ENCODE measurements at places on chromosomes 2 and 18.
A peak's percentile ranks its signal among the peaks of the same experiment; 100 is the strongest.

GRCh38 chr2:217387776-217388387 is 528.0 kb upstream of the TNP1 start:
- no peak for DNase-seq

DNA sequence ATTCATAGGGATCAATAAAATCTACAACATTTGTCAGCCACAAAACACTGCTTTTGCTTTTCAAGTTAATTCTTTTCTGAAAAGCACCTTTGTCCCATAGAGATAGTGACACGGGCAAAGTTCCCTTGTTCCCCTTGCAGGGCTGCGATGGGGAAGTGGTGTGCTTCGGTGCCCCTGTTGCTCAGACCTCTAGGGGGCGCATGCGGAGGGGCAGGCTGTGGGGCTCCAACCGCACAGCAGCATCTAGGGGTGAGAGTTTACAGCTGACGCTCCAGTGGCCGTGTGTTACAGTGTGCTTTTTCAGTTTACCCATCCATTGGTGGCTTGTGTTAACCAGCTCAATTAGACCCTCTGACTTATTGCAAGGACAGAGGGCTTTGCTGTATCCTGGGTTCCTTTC is 1432.2 kb upstream of the ACVR2A start:
- DNase-seq = peak; percentile 35

DNA sequence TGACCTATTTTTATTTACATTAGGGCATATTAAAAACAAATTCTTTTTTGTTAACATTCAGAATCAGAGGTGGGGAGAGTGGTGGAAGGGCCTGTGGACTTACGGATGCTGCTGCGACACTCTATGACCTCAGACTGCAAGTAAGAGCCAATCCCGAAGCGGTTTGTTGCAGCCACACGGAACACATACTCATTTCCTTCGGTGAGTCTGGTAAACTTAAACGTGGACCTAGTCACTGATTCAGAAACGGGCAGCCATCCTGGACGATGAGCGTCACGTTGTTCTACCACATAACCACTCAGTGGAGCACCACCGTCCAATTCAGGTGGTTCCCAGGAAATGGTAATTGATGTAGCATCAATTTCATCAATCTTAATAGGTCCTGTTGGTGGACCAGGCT is 61.9 kb downstream of the PLEKHA3 start:
- no peak for DNase-seq

DNA sequence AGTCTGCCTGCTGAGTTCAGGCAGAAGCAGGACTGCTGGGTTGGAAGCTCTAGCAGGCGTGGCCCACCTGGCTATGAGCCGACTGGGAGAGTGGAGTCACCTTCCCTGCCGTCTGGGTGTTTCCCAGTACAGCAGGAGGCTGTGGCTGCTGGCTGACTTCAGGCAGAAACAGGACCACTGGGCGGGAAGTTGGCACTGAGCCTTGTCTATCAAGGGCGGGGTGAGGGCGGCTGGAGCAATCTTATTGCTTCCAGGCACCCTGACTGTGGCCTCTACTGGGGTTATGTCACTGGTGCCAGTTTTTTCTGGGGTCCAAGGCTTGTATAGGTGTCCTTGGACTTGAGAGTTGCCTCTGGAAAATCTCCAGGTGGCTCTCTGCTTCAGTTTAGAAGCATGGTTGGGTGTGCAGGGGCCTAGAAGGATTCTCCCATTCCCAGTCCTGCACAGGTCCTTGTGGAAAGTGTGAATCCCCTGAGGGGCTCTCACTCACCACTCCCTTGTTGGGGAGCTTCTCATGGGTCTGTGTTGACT is 30.5 kb downstream of the LTBP1 start:
- DNase-seq = no peak

DNA sequence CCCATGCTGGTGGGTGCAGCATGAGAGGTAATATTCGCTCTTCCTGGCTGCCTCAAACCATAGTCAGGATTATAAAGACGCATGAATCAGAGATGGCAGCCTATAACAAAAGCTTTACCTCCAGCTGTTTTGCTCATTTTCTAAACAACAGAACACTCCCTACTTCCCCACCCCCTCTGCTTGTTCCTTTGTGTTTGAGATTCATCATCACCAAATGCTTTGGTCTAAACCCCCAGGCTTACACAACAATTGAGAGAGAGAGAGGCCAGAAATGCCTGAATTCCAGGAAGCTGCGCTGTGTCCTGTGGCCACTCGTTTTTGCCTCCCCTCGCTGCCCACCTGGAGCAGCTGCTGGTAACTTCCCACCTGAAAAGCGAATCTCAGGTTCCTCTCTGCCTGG is 78.8 kb upstream of the CAPN13 start:
- DNase-seq = no peak

DNA sequence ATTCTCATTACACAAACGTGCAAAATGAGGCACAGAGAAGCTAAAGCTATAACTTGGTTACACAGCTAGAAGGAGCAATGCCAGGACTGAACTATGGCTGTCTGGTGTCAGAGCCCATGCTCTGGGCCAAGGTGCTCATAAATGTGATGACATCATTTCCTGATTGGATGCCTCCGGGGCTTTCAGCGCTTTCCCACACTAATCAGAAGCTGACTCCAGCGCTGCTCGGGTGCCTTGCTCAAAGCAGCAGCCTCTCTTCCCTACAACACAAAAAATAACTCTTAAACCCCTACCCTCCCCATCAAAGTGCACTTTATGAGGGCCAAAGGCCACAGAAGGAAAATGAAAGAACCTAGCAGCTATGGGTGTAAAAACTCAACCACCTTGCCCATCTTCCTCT is 90.7 kb downstream of the STK39 start:
- DNase-seq = no peak

DNA sequence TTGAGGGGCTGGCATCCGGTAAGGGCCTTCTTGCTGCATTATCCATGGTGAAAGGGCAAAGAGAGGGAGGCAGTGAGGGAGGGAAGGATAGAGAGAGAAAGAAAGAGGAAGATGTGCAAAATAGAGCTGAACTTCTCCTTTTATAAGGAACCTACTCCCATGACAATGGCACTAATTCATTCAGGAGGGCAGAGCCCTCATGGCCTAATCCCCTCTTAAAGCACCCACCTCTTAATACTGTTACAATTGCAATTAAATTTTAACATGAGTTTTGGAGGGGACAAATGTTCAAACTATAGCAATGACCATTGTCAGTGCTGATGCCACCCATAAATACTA is 60.2 kb downstream of the CXCR4 start:
- DNase-seq = peak; percentile 68

DNA sequence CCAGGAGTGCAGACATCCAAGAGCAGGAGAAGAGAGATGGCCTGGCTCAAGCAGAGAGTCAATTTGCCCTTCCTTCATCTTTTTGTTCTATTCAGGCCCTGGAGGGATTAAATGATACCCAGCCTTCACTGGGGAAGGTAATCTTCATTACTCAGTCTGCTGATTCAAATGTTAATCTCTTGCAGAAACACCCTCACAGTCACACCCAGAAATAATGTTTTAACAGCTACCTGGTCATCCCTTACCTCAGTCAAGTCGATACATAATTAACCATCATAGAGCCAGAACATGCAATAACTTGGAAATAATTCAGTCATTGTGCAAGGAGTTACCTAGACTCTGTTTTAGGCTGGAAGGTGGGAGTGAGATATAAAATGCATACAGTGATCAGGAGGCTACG is 163.7 kb upstream of the TNP1 start:
- DNase-seq = no peak

- DNase-seq = no peak
Observed at GRCh38 chr18:31630549-31630948, 38.9 kb downstream of the TTR start.

- DNase-seq = no peak
Observed at GRCh38 chr18:13235421-13235831, 16.9 kb downstream of the LDLRAD4 start.

DNA sequence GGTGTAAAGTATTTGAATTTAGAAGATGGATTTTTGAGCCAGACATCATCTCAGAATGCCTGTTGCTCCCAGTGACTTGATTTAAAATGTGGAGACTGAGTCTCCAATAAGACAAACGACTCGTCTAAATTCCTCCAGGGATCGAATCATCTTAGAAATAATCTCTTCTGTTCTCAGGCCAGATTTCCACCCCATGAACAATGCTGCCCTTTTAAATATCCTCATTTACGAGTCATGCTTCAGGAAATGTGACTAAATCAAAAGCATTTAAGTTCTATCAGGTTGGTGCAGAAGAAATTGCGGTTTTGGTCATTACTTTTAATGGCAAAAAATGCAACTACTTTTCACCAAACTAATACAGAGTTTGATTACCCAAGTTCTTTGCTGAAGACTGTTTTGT is 684.6 kb upstream of the SOX11 start:
- DNase-seq = no peak

- DNase-seq = peak; percentile 76
Observed at GRCh38 chr2:47254464-47254863, 99.4 kb upstream of the STPG4 start.

- DNase-seq = no peak
Observed at GRCh38 chr2:205024822-205025518, 479.7 kb downstream of the PARD3B start.

GRCh38 chr18:49212819-49213218 is 247.6 kb downstream of the DYM start:
- no peak for DNase-seq

GRCh38 chr2:72173640-72174321 is 26.1 kb upstream of the CYP26B1 start:
- no peak for DNase-seq

GRCh38 chr2:168849610-168850009 is 40.6 kb downstream of the SPC25 start:
- DNase-seq = peak; percentile 60

DNA sequence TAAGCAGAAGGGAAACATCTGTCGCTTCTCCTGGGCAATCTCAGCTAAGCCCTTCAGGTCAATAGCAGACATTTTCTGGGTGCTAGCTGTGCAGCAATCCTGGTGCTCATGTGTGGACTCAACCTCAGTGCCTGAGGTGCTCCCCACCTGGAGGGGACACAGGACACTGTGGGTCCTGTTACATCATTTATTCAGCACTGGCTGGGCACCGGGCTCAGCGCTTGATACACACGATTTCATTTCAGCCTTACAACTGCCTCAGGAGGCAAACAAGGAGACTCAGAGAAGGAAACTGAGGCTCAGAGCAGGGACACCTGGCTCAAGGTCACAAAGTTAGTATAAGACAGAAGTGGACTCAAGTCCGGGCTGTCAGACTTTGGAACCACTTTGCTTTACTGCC is 46.7 kb downstream of the MARCO start:
- DNase-seq = no peak

DNA sequence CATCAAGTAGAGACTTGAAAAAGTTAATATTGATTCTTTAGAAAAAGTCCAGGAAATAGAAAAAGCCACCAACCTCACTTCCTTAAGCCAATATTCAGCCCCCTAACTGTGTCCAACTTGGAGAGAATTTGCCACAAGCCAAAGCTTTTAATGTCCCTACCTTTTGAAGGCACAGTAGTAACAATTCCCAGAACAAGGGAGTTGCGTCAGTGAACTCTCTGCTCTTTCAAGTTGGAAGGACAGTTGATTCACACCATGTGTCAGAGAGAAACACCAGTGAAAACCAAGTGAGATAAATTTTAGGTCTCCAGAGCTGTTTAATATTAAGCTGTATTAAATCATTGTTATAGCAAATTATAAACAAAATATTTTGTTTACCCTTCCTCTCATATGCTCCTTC is 66.1 kb downstream of the EXOC6B start:
- no peak for DNase-seq

DNA sequence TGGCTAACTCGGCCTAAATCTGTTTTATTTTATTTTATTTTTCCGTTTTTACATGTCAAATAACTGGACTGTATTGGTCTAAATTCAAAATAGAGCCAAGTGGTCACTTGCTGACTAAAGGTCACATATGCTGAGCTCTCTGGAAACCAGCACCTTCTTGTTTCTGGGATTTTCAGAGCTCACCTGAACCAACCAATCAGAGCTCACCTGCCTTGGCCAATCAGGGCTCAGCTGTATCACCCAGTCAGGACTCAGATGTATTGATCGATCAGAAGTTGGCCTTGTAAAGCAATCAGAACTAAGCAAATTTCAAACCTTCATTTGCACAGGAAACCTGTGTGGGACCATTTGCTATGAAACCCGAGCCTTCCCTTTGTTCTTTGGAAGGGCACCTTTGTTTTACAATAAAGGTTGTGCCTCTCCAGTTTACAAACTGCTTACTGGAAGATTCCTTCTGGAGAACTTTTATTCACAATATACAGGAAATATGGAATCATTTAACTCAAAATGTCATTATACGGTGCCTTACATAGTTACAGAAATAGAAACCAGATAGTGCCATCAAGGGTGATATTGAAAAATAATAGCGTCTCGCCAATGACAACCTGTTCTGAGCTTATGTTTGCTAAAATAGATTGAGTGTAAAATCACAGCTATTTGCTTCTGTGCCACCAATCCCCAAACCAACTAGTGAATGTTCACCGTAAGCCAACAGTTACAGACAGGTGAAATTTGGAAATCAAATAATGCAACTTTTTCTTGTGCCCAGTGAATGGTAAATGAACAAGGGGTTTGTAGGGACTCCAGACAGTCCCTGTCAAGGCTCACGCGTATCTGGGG is 17.3 kb upstream of the PSD4 start:
- DNase-seq = no peak

DNA sequence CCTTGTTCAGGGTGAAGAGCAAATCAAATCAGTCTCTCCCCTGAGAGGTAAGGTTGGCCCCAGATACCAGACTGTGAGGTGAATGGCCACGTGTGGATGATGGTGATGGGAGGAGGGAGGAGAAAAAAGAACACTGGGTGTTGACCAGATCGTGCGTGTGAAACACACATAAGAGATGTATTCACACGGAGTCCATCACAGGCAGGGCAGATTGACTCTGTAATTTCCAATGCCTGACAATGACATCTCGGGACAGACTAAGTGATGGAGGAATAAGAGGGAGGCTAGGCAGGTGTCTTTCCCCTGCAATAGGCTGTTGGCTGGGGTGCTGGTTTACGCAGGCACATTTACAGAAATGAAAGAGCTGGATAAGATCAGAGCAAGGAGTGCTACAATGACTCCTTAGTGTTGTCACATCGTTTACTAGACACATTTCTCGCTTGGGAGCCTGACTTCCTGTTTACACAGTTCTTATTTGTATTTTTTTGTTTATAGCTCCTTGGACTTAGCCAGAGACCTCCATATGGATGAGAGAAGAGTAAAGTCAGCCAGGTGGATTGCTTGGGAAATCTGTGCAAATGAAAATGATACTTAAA is 43.1 kb downstream of the CPO start:
- no peak for DNase-seq

- no peak for DNase-seq
Observed at GRCh38 chr2:227163485-227163997, 464 bp downstream of the COL4A4 start.

GRCh38 chr18:58212274-58212673 is 168.2 kb downstream of the NEDD4L start:
- DNase-seq = no peak

DNA sequence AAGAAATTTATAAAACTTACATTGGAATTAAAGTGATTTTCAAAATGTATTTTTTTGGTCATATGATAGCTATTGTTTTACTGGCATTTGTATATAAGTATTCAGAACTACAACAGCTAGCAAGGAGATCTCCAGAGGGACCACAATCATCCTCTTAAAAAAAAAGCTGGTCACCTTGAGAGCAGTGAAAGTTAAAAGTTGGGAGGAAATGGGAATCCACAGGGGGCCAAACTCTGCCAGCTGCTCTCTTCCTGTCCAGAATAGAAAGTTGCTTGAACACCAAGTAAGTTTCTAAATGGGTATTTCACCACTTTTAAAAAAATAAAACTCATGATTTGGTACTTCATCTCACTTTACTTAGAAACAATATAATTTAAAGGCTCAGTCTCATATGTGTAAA is 1025.1 kb downstream of the LRP1B start:
- no peak for DNase-seq

GRCh38 chr18:10314066-10314465 is 140.4 kb upstream of the APCDD1 start:
- DNase-seq = no peak
